ENCODE measurements at places on chromosomes 12 and 14. TPM values are rescaled to one million over a fixed set of nuclear protein-coding genes. Genes with fewer than 3 reads are reported as not detected.

The SPTB gene
- under 0.01 TPM for total RNA-seq

The DUSP6 gene
- 317 TPM for total RNA-seq

The CTSG gene
- not detected for total RNA-seq

The HOXC10 gene
- 0.28 TPM for total RNA-seq

The MGST1 gene
- 13.6 TPM for total RNA-seq

The FOXA1 gene
- not detected for total RNA-seq

The RAD51AP1 gene
- 34.2 TPM for total RNA-seq

The PDE3A gene
- total RNA-seq, result 3.1 TPM

The TTLL5 gene
- 36.9 TPM for total RNA-seq

The CD4 gene
- total RNA-seq, result not detected

The RNASE1 gene
- total RNA-seq, result 64.0 TPM

The TCP11L2 gene
- total RNA-seq, result 49.0 TPM

The OR6C2 gene
- total RNA-seq, result not detected

The BCAT1 gene
- total RNA-seq, result 103 TPM

The CIT gene
- 4.4 TPM for total RNA-seq

The PLEKHD1 gene
- total RNA-seq, result under 0.01 TPM

The SYNE3 gene
- total RNA-seq, result 33.6 TPM

The ATP6V1D gene
- 68.4 TPM for total RNA-seq

The LALBA gene
- not detected for total RNA-seq

The DPPA3 gene
- not detected for total RNA-seq

The CCNK gene
- total RNA-seq, result 25.7 TPM

The COCH gene
- 1.2 TPM for total RNA-seq

The NPFF gene
- not detected for total RNA-seq

The CYP27B1 gene
- 0.47 TPM for total RNA-seq

The KRT79 gene
- not detected for total RNA-seq

The ATP23 gene
- 25.5 TPM for total RNA-seq

The FOXM1 gene
- 32.9 TPM for total RNA-seq

The WNK1 gene
- 190 TPM for total RNA-seq

The CLEC9A gene
- not detected for total RNA-seq

The HRK gene
- not detected for total RNA-seq

The NOXRED1 gene
- total RNA-seq, result not detected

The LTB4R2 gene
- total RNA-seq, result 5.9 TPM

The KCNC2 gene
- not detected for total RNA-seq

Data from dermis blood vessel endothelial cell (primary cell).